ENCODE measurements at places on chromosomes 5 and 9. TPM values are rescaled to one million over a fixed set of nuclear protein-coding genes. Genes with fewer than 3 reads are reported as not detected.

GRCh38 chr9:69470186-69470977 is 145.4 kb downstream of the ENTREP1 start:
- DNase-seq, result no peak

C8G gene
- total RNA-seq, result not detected

- DNase-seq, result no peak
Observed at GRCh38 chr9:20447291-20447690, 175.0 kb downstream of the MLLT3 start.

IL17B gene
- total RNA-seq, result 18.0 TPM

CENPK gene
- total RNA-seq, result 1.5 TPM

- no peak for DNase-seq
Observed at GRCh38 chr9:106482733-106483132, 380.2 kb upstream of the ZNF462 start.

OSMR gene
- 15.6 TPM for total RNA-seq

ZCCHC10 gene
- 18.6 TPM for total RNA-seq

DNA sequence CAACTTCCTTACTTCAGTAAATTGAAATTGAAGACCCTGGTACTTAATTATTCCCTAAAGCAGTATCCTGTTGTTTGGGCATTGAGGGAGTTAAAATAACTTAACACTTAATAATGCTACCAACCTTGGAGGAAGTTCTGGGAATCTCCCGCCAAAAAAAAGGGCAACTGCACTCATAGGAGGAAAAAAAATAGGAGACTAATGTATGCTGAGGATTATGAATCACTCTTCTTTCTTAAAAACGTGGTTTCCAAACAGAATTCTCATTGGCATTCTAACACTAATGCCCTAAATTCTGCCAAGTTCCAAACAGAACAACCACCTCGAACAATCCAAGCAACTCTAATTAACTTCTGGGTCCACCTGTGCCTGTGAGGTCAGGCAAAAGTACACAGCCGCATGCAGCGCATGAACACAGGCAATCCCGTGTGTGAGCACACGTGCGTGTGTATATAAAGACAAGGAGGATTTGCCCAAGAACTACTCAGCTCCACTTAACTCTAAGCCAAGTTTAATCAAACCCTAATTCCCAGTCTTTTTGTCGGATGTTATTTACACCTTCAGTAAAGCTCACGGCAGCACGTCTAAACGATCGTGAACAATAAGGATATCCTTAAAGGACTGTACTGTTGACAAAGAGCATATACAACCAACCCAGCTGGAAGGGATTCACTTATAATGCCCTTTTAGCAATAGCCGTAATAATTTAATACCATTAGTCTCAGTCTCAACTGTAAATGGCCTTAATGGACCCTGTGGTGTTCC is 78.4 kb downstream of the EBF1 start:
- no peak for DNase-seq

ANKRD20A1 gene
- total RNA-seq, result not detected

DNA sequence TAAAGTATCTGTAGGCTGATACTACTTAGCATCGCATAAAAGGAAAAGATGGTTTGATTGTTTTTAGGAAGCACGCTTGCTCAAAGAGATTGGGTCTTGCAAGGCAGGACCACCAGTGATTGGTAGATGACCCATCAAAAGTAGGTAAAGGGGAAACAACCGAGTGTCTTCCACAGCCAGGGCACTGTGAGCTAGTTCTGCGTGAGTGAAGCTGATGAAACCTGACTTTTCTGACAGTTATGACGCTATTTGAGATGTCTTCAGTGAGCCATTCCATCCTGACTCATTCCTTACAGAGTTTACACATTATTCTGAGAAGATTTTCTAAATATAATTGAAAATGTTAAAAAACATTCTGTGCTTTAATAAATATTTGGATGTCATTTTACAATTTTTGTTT is 49.7 kb downstream of the BASP1 start:
- DNase-seq, result no peak

DNA sequence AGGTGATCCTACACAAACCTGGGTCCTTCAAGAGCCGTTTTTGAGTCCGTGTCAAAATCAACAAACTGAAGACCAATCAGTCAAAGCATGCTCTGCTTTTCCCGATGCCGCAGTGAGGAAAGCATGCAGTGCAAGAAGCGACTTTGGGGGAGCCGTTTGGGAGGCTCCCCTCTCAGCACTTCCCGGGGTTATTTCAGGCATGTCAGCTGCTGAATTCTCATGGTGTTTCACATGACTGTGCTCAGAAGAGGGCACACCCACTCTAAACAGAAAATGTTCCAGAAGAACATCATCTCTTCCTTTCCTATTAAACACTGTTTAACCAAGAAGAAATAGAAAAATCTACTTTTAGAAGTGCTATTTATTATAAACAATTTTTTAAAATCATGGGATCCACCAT is 125.5 kb downstream of the EPB41L4A start:
- DNase-seq, result peak; percentile 2

- DNase-seq, result peak; percentile 66
Observed at GRCh38 chr5:14208071-14209021, 65.2 kb downstream of the TRIO start.

All from myocyte (in vitro differentiated cells).